CD4-positive, alpha-beta T cell treated with Interleukin-12 subunit alpha and Interleukin-12 subunit beta, for 1 hour (primary cell): ENCODE measurements at places on chromosomes 3 and 15.

DNA sequence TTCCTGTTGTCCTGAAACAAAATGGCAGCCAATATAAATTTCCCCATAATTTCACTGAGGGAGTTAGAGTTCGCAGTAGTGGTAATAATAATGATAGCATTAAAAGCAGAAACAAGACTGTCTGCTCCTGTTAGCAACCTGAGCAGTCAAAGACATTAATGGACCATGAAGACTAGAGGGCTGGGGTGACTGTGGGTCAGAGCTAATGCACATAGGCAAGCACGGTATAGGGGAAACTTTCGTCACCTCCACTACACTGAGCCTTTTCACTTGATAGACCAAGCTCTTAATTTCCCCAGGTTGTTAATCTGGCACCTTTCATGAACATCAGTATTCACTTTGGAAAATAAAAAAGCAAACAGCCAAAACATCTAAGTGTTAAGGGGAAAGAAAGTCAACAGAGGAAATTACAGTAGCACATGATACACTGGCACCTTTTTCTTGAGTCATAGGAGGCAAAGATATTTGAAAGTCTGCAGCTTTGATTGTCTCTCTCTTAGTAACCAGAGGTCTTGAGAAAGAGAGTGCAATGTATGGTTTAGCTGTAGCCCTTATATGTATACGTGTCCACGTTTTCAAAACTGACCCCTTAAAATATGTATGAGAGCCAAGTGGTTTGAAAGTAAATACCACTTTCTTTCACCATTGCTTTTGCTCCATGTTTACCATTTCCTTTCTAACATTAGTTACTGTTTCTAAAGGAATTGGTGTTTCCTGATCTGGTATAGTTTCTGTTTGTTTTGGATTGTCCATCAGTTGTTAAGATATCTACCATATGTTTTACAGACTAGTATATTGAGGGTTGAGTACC, 104.8 kb downstream of the FILIP1L start:
- no peak for DNase-seq

DNA sequence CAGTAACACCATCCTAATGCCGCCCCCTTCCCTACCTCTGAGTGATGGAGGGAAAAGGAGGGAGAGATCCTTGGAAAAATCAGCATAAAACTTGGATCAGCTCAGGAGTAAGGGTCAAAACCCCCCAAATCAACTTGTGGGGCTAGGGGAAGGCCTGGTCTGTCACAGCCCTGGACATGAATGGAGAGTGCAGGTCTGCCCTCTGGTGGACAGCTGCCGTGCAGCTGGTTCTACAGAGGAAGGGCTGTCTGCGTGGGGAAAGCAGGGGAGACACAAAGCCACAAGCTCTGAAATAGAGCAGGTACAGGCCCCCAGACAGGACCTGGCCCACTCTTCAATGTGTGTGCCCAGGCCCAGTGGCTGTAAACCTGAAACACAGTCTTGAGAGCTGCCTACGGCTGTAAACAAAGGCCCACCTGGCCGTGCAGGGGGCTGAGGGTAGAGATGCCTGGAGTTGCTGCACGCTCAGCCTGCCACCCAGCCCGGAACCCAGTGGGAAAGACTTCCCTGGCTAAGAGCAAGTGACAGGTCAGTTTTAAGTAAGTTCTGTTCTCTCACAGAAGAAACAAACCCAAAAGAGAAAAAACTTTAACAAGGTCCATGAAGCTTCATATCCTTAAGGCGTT, 16.4 kb downstream of the CLK3 start:
- DNase-seq, result peak; percentile 60

- peak; percentile 52 for DNase-seq
Measured at GRCh38 chr15:91316126-91316525, 216.1 kb downstream of the SV2B start.

GRCh38 chr3:125152951-125153350, 59.6 kb downstream of the SLC12A8 start:
- DNase-seq, result no peak

GRCh38 chr3:16114429-16114828, 60.1 kb upstream of the GALNT15 start:
- no peak for DNase-seq
